AG04450 (cell line): ENCODE measurements at places on chromosomes 16 and 17.

- DNase-seq, result no peak
Observed at GRCh38 chr16:73371584-73372319, 323.8 kb upstream of the ZFHX3 start.

DNA sequence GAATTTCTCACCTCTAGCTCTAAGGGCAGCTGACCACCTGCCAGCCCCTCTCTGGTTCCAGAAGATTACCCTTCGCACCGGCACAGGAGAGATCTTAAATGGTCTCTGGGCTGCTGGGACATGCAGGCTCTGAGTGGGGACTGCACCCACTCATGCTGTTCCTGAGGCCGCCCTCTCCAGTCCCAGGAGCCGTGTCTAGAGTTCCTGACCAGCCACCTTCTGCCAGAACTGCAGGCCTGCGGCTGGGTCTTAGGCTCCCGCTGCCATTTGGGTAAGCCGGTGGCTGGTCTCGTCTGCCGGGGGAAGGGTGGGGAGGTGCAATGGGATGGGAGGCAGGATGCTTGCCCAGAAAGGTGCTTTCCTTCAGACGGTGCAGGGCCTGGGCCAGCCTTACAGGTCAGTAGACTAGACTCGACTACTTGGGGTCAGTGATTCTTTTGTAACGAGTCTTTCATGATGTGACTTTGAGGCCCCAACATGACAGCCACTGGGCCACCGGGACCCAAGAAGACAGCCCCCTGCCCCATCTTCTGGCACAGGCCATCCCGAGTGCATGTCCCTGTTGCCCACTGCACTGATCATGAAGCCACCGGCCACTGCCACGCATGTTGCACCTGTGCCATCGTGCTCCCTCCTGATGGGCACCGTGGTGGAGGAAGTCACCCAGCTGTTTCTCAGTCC is 26.4 kb downstream of the B9D1 start:
- DNase-seq, result no peak

DNA sequence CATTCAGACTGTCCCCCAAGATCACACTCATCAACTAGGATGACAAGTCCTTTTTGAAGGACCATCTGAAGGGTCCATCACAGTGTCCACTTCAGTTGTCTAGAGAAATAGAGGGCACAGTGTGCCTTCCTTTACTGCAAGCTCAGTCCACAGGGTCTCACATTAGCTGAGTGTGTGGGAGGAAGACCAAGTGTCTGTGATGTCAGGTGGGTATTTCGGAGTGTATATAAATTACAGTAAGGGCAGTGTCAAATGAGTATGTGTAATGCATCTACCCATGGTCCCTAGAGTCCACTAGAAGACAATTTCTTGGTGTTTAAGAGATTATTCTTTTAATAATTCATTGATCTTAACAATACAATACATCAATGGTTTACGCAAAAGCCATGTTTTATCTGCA is 272.2 kb downstream of the CDH13 start:
- DNase-seq, result no peak

- DNase-seq, result no peak
Observed at GRCh38 chr17:48624544-48625494, 1.3 kb downstream of the HOXB9 start.

GRCh38 chr17:51029142-51029541 is 91.5 kb downstream of the SPAG9 start:
- DNase-seq, result no peak

GRCh38 chr16:22942811-22943210 is 128.8 kb downstream of the HS3ST2 start:
- no peak for DNase-seq

- no peak for DNase-seq
Observed at GRCh38 chr16:9035996-9036395, 55.4 kb upstream of the HAPSTR1 start.

- no peak for DNase-seq
Observed at GRCh38 chr17:79504181-79504605, 106.7 kb downstream of the RBFOX3 start.

DNA sequence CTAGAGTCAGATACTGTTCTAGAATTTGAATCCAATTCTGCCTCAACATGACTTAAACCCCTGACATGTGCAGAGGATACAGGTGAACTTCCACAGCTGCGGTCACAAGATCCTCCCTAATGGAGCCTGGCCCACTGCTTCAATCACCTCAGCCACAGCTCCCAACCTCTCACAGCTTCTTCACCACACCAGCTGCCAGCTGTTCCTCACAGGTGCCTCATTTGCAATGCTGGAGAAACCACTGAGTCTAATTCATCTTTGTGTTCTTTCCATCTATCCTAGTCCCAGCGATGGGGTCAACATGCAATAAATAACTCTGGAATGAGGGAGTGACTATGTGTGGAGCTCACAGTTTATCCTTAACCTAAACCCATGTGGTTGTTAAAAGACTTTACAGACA is 72.0 kb upstream of the MAF start:
- DNase-seq, result no peak

DNA sequence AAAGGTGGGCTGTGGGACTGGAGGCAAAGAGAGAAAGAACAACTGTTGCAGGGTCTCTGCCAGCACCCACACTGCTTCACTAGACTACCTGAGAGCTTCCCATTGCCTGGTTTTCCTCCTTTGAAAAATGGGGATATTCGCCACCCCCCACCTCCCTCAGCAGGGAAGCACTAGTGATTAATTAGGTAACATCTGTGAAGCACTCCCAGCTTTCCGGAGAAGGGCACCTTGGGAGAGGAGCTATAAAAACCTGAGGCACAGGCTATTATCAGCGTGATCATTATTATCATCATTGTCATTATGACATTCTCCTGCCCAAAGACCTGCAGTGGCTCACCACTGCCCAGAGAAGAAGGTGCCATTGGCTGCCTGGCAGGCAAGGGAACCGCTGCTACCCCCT is 83.5 kb downstream of the XYLT1 start:
- no peak for DNase-seq

- DNase-seq, result peak; percentile 81
Observed at GRCh38 chr17:1515640-1516387, 598 bp downstream of the INPP5K start.

DNA sequence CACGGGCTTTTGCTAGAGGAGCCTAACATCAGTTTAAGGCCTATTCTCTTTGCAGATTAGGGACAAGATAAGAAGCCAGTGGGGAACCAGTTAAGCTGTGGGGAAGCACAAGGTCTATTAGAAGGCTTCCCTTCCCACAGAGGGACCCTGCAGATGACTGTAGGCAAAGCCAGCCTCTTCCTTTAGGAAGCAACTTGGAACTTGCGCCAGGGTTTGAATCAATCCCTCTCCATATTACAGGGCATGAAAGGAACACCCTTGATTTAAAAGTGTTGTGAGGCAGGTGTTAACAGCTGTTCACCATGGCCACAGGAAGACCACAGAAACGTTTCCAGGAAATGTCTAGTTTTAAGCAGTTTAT is 77.3 kb downstream of the RPTOR start:
- no peak for DNase-seq

DNA sequence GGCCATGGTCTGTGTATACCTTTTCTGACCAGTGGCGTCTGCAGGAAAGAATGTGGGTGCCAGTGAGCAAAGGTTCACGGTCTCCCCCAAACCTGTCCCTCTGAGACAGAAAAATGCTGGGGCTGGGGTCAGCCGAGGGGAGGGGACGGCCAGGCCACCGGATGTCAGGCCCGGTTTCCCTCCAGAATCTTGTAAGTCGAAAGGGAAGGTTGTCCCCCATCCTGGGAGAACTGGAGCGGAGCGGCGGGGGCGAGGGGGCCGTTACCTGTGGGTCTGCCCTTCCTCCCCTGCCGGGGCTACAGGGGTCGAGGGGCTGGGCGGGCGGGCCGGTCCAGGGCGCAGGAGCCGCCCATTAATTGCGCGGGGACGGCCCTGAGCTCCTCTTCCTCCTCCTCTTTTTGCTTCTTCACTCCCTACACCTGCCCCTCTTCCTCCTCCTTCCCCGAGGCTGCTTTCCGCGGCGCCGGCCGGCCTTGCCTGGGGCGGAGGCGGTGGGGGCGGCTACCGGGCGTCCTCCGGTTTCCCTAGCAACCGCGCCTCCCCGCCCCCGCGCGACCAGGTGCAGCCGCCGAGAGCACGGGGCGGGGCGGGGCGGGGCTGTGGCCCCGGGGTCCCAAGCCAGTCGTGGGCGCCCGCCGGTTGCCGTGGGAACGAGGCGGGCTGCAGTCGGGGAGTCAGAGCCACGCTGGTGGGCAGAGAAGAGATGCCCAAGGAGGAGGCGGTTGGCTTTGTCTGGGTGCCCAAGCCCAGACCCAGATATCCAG is at the start of gene MARCHF10:
MARCHF10 (minus strand) TSS at position 503 of the 764 bp plus-strand sequence. CDS start 6,579 bp downstream, outside the sequence.
- no peak for DNase-seq

GRCh38 chr16:15608398-15609285 is 34.3 kb downstream of the MARF1 start:
- DNase-seq, result peak; percentile 18

DNA sequence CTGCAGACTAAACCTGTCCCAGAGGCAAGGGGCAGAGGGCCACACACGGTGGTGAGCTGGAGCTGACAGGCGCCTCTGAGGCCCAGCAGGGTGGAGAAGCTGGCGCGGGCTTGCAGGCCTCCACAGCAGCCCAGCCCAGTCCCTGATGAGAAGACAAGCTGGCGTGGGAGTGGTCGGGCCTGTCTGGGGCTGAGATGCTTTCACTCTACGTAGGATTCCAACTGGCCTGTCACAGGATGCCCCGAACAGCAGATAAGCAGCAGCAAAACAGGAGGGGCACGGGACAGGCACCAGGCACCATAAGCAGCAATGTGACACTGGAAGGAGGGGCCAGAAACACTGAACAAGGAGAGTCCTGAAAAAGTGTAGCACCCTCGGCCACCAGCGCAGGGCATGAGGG is 40.1 kb downstream of the PEMT start:
- no peak for DNase-seq

- DNase-seq, result no peak
Observed at GRCh38 chr17:2410951-2411350, 10.1 kb upstream of the MNT start.

GRCh38 chr16:49755313-49755620 is 100.6 kb downstream of the ZNF423 start:
- DNase-seq, result peak; percentile 3

DNA sequence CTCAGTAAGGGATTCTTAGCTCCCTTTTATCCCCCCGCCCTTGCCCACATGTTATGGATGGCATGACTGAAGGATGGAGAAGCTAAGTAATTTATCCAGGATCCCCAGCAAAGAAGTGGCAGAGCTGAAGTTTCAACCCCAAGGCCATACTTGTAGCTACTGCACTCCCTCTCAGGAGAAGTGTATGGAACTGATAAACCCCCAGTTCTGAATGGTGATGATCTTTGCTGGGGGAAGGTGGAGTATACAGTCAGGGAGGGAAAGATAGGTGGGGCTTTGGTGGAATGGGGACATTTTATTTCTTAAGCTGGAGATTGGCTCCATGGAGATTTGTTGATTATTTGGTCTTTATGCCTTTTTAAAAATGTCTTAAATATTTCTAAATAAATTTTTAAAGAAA is 58.3 kb downstream of the TNRC6C start:
- DNase-seq, result no peak

DNA sequence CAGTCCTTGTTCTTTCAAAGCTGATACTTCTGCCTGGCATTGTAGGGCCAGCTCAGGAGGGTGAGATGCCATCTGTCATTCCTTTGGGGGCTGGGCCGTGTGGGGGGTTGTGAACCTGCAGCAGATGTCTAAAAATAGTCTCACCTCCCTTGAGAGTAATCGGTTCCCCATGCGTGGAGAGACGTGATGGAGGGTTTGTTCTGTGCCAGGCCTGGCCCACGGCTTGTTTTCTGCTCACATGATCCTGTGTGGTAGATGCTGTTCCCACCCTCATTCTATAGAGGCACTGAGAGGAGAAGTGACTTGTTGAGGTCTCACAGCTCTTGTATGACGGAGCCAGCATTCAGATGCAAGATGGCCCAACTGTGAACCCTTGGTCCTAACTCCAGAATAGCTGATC is 4.6 kb downstream of the IRF8 start:
- DNase-seq, result no peak

- no peak for DNase-seq
Observed at GRCh38 chr16:27444470-27444869, 42.5 kb downstream of the IL21R start.

DNA sequence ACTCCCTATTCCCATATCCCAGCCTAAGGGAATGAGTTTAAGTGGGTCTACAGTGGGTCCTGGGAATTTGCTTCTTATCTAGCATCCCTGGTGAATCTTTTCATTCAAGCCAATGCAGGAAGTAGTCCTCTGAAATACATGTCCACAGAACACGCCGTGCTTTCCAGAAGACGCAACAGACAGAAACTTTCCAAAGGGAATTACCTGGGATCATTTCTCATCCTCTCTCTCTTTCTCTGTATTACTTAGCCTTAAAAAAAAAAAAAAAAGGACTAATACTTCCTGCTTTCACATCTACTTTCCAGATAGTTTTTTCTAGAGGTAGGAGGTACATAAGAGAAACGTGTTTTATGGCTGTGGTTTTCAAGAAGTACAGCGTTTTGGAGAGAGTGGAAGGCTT is 499.0 kb downstream of the MAF start:
- DNase-seq, result no peak

GRCh38 chr17:31593806-31594205 is 202.3 kb downstream of the RAB11FIP4 start:
- DNase-seq, result no peak

DNA sequence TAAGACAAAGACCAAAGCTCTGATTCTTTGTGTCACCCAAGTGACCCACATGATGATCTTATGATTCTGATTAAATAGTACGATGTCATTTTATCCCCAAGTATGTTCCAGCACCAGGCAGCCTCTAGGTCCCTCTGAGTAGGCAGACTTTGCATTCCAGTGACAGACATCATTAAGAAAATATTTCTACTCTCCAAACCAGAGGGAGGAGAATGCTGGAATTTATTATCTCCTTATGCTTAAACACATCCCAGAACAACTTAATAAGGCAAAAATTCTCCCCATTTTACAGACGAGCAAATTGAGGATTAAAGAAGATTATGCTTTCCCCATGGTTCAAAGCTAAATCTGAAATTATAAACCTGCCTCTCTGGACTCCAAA is 192.8 kb upstream of the CDH11 start:
- no peak for DNase-seq

- DNase-seq, result no peak
Observed at GRCh38 chr17:45283711-45284110, 21.8 kb upstream of the SPATA32 start.

GRCh38 chr16:82650804-82651203 is 24.0 kb downstream of the CDH13 start:
- no peak for DNase-seq
